Upper lobe of right lung (tissue), 1 donor: ENCODE measurements at places on chromosomes 1 and 21. TPM values are rescaled to one million over a fixed set of nuclear protein-coding genes. Genes with fewer than 3 reads are reported as not detected.

GRCh38 chr21:34367320-34367935 is 3.6 kb downstream of the KCNE2 start:
- DNase-seq, result no peak

The TNFRSF18 gene
- total RNA-seq, result 0.98 TPM

The GPR3 gene
- total RNA-seq, result 0.90 TPM

GRCh38 chr21:38830671-38831525 is 25.2 kb downstream of the ETS2 start:
- no peak for DNase-seq

DNA sequence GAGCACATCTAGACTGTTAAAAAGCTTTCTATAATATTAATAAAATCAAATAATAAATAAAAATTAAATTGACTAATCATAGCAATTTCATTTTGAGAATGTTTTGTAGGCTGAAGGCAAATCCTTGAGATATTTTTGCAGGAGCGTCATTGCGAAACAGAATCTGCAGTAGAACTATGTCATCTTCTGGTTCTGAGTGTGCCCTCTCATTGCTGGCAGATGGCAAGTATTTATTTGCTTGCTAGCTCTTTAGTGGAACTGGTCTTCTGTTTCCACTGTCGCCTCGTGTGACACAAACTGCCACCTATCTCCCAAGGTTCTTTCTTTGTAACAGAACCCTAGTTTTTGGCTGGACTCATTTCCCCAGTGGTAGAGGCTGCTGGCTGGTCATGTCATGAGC is 19.0 kb upstream of the IRF2BP2 start:
- DNase-seq, result no peak

- no peak for DNase-seq
These were observed 6.7 kb downstream of the CR1L start for GRCh38 chr1:207651583-207651982.

The PKP1 gene
- 0.69 TPM for total RNA-seq

The LCE6A gene
- not detected for total RNA-seq

GRCh38 chr1:25875856-25876692 is 566 bp upstream of the PAQR7 start:
- peak; percentile 80 for DNase-seq

- DNase-seq, result no peak
These were observed 176.8 kb downstream of the SLC45A1 start for GRCh38 chr1:8494681-8495080.

The THRAP3 gene
- 88.6 TPM for total RNA-seq

The ANGPTL1 gene
- total RNA-seq, result 9.3 TPM

The RASAL2 gene
- 39.4 TPM for total RNA-seq

The FCMR gene
- total RNA-seq, result 12.6 TPM

DNA sequence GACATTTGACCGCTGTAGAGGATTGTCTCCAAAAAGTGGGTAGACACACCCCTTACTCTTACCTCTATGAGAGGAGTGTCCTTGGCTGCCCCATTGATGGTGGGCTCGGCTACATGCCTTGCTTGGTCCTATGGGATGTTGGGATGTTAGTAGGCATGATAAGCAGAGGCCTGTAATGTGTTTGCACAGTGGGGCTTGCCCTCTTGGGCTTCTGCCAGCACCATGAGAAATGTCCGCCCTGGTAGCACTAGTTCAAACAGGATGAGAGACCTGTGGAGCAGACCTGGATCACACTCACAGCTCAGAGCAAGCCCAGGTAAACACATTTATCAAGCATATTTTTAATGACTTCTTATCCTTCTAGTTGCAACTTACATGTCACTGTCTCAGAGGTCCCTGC is 54.2 kb downstream of the SH3GLB1 start:
- DNase-seq, result no peak

- DNase-seq, result no peak
These were observed 225.3 kb downstream of the SPATA17 start for GRCh38 chr1:217856342-217857034.

The PCBP3 gene
- total RNA-seq, result 3.8 TPM

DNA sequence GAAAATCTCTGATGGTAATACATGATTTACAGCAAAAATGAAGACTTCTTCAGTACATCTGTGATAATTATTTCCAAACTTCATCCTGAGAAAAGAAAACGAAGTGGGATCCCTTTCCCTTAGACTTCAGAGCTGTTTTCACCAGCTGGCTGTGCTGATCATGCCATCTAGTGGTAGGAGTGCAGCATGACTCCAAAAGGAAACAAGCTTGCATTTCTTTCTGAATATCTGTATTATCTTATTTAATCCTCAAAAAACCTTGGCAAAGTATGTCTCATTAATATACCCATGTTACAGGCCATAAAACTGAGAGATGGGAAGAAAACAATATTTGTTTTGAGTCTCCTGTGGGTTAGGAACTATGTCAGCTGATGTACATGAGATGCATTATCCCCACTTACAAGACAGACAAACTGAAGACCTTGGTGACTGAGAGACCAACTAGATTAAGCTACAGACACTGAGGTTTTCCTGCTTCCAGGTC is 9.8 kb upstream of the GJA8 start:
- DNase-seq, result no peak

The GBP2 gene
- total RNA-seq, result 40.8 TPM

GRCh38 chr1:21449906-21450305 is 10.0 kb downstream of the NBPF3 start:
- DNase-seq, result no peak

The AGMAT gene
- not detected for total RNA-seq

GRCh38 chr1:175922254-175922881 is 179.0 kb upstream of the TNR start:
- no peak for DNase-seq

The HFM1 gene
- total RNA-seq, result 0.64 TPM

GRCh38 chr1:151579436-151580225 is 32.2 kb upstream of the SNX27 start:
- DNase-seq, result no peak

The A3GALT2 gene
- not detected for total RNA-seq

DNA sequence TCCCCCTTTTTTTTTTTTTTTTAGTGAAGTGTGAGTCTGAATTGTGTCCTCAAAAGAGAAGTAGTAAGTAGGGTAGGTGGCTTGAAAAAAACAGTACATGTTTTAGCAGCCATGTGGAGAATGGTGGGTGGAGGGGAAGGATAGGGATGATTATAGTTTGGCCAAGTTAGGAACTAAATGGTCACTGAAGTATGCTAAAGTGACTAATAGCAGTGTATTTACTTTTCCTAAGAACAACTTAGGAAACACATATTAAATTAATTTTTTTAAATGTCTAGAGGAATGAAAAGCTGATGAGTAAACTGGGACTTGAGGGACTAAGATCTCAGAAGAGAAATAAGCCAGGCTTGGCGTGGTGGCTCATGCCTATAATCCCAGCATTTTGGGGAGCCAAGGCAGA is 55.5 kb downstream of the PLA2G4A start:
- DNase-seq, result no peak

DNA sequence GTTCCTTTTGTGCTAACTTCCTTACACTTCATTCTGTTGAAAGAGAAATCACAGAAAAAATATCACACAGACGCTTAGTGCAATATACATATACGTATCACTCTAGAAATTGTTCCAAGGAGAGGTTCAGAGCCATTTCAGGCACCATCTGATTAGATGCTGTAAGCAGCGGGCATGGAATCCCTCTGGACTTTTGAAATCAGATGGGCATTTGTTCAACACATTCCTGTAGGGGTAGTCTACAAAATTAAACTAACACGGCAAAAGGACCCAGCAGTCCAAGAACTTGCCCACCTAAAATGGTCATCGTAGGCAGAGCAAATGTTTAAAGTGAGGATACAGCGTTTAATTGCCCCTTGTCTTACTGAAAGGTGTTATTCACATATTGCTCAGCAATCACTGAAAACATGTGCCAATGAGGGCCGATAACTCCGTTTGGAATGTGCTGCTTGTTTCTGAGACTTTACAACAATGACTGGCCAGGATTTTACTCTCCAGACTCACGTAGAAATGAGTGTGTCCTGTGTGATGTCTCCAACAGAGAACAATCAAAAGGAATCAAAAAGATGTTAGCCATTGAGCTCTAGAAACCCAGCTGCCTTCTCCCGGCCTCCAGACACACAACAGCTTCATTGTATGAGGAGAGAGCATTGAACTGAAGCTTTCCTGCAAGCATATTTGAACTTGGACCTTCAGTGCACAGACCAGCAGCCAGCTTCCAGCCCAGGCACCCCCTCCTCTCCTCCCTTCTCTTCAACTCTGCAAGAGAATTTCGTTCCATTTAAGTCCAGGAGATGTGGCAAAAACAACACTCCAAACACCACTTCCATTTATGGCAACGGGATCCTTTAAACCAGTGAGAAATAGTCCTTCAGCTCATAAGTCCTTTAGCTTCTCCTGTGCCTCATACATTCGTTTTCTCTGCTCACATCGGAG is 32.1 kb upstream of the ADORA3 start:
- DNase-seq, result no peak

The GNL2 gene
- total RNA-seq, result 36.5 TPM

DNA sequence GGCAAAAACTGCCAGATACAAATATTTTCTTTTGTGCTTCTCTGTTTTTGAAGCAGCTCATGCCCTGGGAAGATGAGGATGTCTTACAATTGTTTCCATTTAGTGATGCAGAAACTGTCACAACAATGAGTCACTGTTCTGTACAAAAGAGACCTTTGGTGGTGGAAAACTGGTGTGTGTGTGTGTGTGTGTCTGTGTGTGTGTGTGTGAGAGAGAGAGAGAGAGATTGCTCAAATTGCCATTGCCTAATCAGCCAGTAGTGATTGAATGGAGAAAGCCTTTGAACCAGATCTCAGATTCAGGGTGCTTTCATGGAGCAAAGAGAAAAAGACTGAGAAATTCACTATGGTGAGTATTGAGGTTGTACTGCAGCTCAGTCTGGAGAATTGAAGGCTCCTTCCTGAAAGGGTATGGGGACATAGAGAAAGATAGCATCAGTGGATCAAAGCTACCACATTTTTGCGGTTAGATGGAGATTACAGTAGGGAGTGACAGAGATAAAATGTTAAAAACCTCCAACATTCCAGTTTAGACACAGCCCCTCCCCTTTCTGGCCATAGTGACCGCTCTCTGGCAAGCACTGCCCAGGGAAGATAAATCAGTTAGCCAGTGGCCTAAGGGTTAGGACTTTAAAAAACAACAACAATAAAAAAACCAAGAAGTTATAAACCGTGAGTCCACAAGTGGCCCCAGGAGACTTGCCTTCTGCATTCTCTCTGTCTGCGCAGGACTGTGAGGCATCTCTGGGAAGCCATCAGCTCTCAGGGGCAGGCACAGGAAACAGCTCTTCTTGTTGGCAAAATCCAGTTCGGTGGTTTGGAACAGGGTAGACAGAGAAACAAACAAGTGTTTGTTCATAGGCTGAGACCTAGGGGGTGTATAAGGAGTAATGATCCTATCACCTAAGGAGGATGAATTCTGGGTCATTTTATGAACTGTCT is 406.5 kb downstream of the DUSP10 start:
- DNase-seq, result no peak

GRCh38 chr1:9996624-9997582 is at the start of gene RBP7:
TSS of gene RBP7 (plus strand) at chr1:9997228. CDS start at chr1:9997259, 31 bp downstream.
- DNase-seq, result peak; percentile 76

DNA sequence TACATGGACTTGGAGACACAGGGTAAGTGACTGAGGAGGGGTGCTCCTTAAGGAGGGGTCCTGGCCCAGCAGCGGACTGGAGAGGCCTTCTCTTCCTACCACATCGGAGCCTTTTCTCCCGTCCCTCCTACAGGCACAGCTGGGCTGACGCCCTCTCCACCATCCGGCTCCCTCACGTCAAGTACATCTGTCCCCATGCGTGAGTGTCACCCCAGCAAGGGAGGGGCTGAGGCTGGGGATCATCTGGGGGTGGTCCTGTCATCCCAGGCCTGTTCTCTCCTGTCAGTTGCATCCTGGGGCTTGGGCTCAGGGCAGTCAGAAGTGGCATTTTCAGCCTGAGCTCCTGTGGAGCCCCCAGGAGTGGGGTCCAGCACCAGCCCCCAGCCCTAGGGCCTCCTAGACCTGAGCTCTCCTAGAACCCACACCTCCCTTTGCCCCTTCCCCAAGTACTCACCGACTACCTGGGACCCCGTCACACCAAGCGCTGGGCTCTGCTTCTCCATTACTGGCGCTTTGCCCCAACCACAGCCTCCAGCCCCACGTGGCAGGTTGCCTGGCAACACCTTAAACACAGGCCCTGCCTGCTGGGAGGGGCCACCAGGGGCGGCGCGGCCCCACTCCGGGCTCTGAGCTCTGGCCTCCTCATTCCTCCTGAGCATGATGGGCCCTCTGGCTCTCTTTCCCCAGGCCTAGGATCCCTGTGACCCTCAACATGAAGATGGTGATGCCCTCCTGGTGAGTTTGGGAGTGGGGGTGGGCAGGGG is 2.3 kb downstream of the LYPLA2 start:
- DNase-seq, result peak; percentile 87

GRCh38 chr1:165738794-165739193 is 29.9 kb downstream of the TMCO1 start:
- no peak for DNase-seq

- DNase-seq, result no peak
These were observed 29.6 kb downstream of the DMBX1 start for GRCh38 chr1:46519209-46519608.

The DNASE2B gene
- total RNA-seq, result 21.7 TPM

DNA sequence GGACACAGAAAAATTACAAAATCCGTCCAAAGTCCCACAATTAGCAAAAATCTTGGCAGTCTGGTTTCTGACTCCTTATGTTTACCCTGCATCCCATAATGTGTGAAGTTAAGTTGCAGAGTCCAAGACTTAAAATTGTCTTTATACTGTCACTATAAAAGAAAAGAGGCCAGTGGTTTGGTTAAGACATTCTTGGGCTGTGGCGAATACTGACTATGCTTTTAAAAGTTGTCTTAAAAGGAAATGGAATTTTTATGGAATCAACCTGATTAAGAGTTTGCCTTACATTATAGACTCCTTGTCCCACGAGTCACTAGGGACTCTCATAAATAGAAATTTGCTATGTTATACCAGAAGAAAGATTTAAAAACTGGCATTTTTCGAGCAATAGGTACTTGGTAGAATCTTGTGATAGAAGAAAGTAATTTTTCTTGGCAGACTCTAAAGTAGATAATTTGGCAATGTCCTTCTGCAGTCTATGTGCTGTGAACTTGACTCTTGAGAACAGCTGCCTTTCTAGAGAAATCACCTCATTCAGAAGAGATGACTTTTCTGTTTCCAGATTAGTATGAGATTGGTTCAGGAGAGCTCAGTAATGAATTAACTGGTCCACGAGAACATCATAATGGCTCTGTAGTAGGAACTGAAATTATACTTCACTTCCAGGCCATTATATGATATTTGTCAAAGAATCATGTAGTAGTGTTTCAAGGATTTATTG is 31.8 kb downstream of the NTNG1 start:
- DNase-seq, result no peak

The ALX3 gene
- total RNA-seq, result not detected

The GART gene
- total RNA-seq, result 55.8 TPM
